ENCODE measurements at places on chromosomes 7 and 10. TPM values are rescaled to one million over a fixed set of nuclear protein-coding genes. Genes with fewer than 3 reads are reported as not detected.

GRCh38 chr10:82796510-82796909, 921.5 kb downstream of the NRG3 start:
- no peak overlapping the region for H3K27ac ChIP-seq
- no peaks in the 10 kb centered on the region for H3K27me3 ChIP-seq
- no peak overlapping the region for H3K4me3 ChIP-seq
- no peak for DNase-seq
- H3K36me3 ChIP-seq, result no peaks in the 10 kb centered on the region

DNA sequence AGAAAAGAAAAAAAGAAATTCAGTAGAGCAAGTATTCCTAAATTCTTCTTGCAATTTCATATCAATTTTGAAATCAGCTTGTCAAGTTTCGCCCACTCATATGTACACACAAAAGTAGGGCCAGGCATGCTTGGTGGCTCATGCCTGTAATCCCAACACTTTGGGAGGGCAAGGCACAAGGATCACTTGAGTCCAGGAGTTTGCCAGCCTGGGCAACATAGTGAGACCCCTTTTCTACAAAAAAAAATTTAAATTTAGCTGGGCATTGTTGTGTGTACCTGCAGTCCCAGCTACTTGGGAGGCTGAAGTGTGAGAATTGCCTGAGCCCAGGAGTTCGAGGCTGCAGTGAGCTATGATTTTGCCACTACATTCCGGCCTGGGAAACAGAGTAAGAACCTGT, 65.4 kb downstream of the MRPL32 start:
- no peak for DNase-seq
- no peaks in the 10 kb centered on the region for H3K36me3 ChIP-seq
- H3K27me3 ChIP-seq, result no peaks in the 10 kb centered on the region
- no peak overlapping the region for H3K27ac ChIP-seq

- H3K4me1 ChIP-seq, result no peaks in the 10 kb centered on the region
- DNase-seq, result no peak
- H3K27ac ChIP-seq, result no peak overlapping the region
- H3K4me3 ChIP-seq, result no peak overlapping the region
These were observed 9.8 kb downstream of the LARP4B start for GRCh38 chr10:921471-922414.

GRCh38 chr10:128885573-128886555, 581.2 kb upstream of the MGMT start:
- H3K27me3 ChIP-seq, result no peaks in the 10 kb centered on the region
- H3K36me3 ChIP-seq, result no peaks in the 10 kb centered on the region
- DNase-seq, result no peak
- no peaks in the 10 kb centered on the region for H3K4me1 ChIP-seq
- no peak overlapping the region for H3K27ac ChIP-seq
- no peak overlapping the region for H3K4me3 ChIP-seq

GRCh38 chr10:58241346-58241745, 26.3 kb downstream of the IPMK start:
- no peak overlapping the region for H3K27ac ChIP-seq
- H3K4me3 ChIP-seq, result no peak overlapping the region
- no peaks in the 10 kb centered on the region for H3K27me3 ChIP-seq
- DNase-seq, result no peak
- no peaks in the 10 kb centered on the region for H3K4me1 ChIP-seq

DNA sequence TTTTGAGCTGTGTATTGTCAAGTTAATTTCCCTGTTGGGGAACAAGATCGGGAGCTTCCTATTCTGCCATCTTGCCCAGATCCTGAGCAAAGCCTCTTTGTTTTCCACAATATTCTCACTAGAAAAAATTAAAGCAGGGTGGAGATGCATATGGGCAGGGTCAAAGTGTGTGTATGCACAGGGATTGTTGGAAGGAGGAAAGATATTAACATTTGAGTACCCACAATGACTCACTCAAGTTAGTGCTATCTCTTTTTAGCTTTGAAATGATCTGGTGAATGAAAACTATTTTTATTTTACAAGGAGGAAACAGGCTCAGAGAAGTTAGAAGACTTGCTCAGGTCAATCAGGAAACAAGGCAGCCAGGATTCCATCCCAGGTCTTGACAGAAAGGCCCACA, 6.7 kb upstream of the BTBD16 start:
- H3K36me3 ChIP-seq, result peaks cover 3% of the 10 kb centered on the region
- no peaks in the 10 kb centered on the region for H3K27me3 ChIP-seq
- H3K4me3 ChIP-seq, result no peak overlapping the region

DNA sequence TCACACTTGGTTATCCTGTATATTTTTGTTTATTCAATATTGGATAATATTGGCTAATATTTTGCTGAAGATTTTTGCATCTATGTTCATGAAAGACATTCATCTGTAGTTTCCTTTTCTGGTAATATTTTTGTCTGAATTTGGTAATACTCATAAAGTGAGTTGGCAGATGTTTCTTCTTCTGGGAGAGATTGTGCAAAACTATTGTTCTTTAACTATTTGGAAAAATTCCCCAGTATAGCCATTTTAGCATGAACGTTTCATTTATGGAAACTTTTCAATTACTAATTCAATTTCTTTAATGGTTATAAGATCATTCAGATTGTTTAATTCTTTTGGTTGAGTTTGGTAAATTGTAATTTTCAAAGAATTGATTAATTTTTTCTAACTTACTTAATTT, 560.8 kb upstream of the FZD8 start:
- DNase-seq, result no peak
- no peak overlapping the region for H3K27ac ChIP-seq
- H3K27me3 ChIP-seq, result no peaks in the 10 kb centered on the region
- no peak overlapping the region for H3K4me3 ChIP-seq
- no peaks in the 10 kb centered on the region for H3K36me3 ChIP-seq
- no peaks in the 10 kb centered on the region for H3K4me1 ChIP-seq

- no peak overlapping the region for H3K27ac ChIP-seq
- H3K4me3 ChIP-seq, result no peak overlapping the region
- no peaks in the 10 kb centered on the region for H3K36me3 ChIP-seq
- no peaks in the 10 kb centered on the region for H3K27me3 ChIP-seq
- no peak for DNase-seq
These were observed 50.3 kb downstream of the JAZF1 start for GRCh38 chr7:28130277-28130676.

GRCh38 chr7:51151455-51151854, 165.2 kb downstream of the COBL start:
- DNase-seq, result no peak
- H3K36me3 ChIP-seq, result no peaks in the 10 kb centered on the region
- no peak overlapping the region for H3K4me3 ChIP-seq
- H3K4me1 ChIP-seq, result no peaks in the 10 kb centered on the region
- H3K27me3 ChIP-seq, result no peaks in the 10 kb centered on the region

DNA sequence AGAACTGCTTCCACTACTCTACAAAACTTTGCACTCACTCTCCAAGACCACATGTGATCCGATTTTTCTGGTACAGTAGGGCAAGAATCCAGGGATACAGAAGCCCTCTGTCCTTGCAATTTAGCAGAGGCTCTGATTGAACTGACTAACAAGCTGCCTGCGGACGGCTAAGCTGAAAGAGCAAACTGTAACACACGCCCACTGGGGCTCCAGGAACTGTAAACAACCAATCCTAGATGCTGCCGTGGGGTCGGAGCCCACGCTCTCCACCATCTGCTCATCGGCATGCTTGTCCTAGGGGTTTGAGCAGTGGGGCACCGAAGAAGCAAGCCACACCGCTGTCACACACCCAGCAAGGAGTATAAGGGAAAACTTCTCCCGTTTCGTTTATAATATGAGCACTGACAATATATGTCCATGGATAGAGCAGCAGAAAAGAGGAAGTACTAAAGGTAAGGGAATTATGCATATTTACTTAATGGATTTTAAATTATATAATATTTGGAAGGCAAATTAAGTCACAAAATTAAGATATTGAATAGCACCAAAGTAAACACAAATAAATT, 634.4 kb upstream of the POT1 start:
- no peak overlapping the region for H3K4me3 ChIP-seq
- no peaks in the 10 kb centered on the region for H3K36me3 ChIP-seq
- H3K27ac ChIP-seq, result no peak overlapping the region
- no peaks in the 10 kb centered on the region for H3K27me3 ChIP-seq

- H3K27me3 ChIP-seq, result no peaks in the 10 kb centered on the region
- no peak overlapping the region for H3K4me3 ChIP-seq
- H3K36me3 ChIP-seq, result no peaks in the 10 kb centered on the region
- DNase-seq, result no peak
- H3K27ac ChIP-seq, result no peak overlapping the region
These were observed 16.9 kb downstream of the KCNMA1 start for GRCh38 chr10:77620731-77621130.

GRCh38 chr10:28587970-28588290, 55.0 kb downstream of the WAC start:
- no peaks in the 10 kb centered on the region for H3K4me1 ChIP-seq
- H3K36me3 ChIP-seq, result peaks cover 43% of the 10 kb centered on the region
- no peaks in the 10 kb centered on the region for H3K27me3 ChIP-seq
- no peak overlapping the region for H3K4me3 ChIP-seq
- no peak for DNase-seq

DNA sequence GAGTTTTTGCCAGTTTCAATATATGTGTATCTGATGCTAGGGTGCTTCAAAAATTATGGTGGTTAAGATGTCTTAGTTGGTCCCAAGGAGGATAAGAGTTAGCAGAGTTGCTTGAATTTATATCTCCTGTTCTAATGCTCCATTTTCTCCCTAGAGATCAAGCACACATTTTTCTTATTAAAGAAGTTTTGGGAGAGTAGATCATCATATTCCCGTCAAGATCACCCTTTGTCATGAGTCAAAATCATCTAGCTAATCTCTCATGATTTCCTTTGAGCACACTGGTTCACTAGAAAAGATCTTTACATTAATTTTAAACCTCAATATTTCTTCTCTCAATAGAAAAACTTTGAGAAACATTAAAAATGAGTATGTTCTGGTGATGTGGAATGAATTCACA, 429.9 kb upstream of the SEMA3A start:
- peaks cover 11% of the 10 kb centered on the region for H3K4me1 ChIP-seq
- no peak overlapping the region for H3K4me3 ChIP-seq
- H3K36me3 ChIP-seq, result no peaks in the 10 kb centered on the region

- H3K27ac ChIP-seq, result no peak overlapping the region
- H3K4me3 ChIP-seq, result no peak overlapping the region
- H3K27me3 ChIP-seq, result no peaks in the 10 kb centered on the region
- DNase-seq, result no peak
These were observed 18.5 kb upstream of the MGMT start for GRCh38 chr10:129448539-129448938.

DNA sequence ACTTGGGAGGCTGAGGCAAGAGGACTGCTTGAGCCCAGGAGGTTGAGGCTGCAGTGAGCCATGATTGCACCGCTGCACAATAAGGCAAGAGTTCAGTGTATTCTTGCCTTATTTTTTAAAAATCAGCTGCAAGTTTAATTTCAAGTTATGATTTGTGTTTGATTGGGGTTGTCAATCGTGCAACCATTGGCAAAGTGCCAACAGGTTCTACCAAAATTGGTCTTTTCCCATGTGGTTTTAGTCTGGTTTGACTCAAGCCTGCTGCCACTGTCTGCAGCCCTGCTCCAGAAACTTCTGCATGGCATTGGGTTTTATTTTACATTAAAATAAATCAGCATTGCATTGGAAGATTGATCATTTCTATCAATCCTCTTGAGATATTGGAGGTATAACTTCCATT, 72.7 kb downstream of the PTPRE start:
- no peaks in the 10 kb centered on the region for H3K36me3 ChIP-seq
- peaks cover 6% of the 10 kb centered on the region for H3K27me3 ChIP-seq
- no peaks in the 10 kb centered on the region for H3K4me1 ChIP-seq
- no peak overlapping the region for H3K4me3 ChIP-seq
- no peak for DNase-seq

DNA sequence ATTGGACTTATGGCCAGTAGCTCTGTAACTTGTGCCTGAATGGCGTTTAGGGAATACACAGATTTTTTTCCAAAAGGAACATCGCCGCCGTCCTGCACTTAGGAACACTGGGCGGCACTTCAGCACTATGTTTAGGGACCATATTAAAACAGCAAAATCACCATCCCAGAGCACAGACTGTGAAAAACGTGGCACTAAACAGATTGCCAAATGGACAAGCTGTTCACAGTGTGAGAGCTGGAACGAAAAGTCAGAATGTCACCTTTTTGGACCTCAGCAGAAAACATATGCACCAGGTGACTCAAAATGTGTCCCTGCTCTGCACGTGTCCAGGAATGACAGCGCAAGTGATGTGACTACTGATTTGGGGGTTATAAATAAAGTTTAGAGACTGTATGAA, 87.9 kb downstream of the ODAD2 start:
- no peaks in the 10 kb centered on the region for H3K36me3 ChIP-seq
- DNase-seq, result no peak
- H3K4me3 ChIP-seq, result no peak overlapping the region
- H3K27me3 ChIP-seq, result no peaks in the 10 kb centered on the region
- peaks cover 34% of the 10 kb centered on the region for H3K4me1 ChIP-seq
- no peak overlapping the region for H3K27ac ChIP-seq

GRCh38 chr10:44650691-44651661, 260.2 kb upstream of the TMEM72 start:
- no peak for DNase-seq
- no peaks in the 10 kb centered on the region for H3K27me3 ChIP-seq
- H3K4me3 ChIP-seq, result no peak overlapping the region
- no peaks in the 10 kb centered on the region for H3K4me1 ChIP-seq

GRCh38 chr7:133115596-133115995, 33.7 kb upstream of the CHCHD3 start:
- no peaks in the 10 kb centered on the region for H3K27me3 ChIP-seq
- no peak for DNase-seq
- no peak overlapping the region for H3K27ac ChIP-seq
- no peak overlapping the region for H3K4me3 ChIP-seq

DNA sequence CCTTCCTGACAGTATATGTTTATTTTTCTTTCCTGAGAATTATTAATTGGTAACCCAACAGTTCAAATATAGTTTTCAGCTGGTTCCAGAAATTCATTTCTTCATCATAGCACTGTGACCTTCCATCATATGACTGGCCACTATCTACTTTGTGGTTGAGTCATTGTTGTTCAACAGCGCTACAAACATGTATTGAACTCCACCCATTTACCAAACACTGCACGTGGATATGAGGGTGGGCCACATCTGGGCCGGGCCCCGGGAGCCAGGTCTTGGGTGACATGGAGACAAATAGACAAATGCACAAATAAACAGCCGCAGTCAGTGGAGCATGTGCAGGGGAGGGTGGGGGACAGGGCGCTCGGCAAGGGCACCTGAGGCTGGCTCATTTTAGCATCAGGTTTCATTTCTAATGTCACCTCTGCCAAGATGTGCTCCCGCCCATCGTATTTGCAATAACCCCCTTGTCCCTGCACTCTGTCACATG, 24.0 kb upstream of the EEPD1 start:
- H3K27ac ChIP-seq, result no peak overlapping the region
- H3K36me3 ChIP-seq, result no peaks in the 10 kb centered on the region
- H3K4me3 ChIP-seq, result no peak overlapping the region
- no peaks in the 10 kb centered on the region for H3K27me3 ChIP-seq

Gene CLRN3
- 0.12 TPM for total RNA-seq

Gene GTF2IRD1
- 25.6 TPM for total RNA-seq

Gene SYT15
- total RNA-seq, result 0.15 TPM

Gene MMP21
- not detected for total RNA-seq

Gene ASB10
- not detected for total RNA-seq

Gene SMKR1
- 0.53 TPM for total RNA-seq

Gene TAS2R41
- not detected for total RNA-seq

Gene RGR
- total RNA-seq, result 1.9 TPM

Gene CYP2C18
- total RNA-seq, result 0.15 TPM

Gene ANKIB1
- total RNA-seq, result 37.7 TPM

Gene AQP1
- total RNA-seq, result 0.87 TPM

Gene NRG3
- total RNA-seq, result 1.9 TPM

Gene LEP
- not detected for total RNA-seq

Gene EGR2
- total RNA-seq, result 5.0 TPM
